Urinary bladder (tissue), 4 donors: ENCODE measurements at places on chromosomes 12 and 14. TPM values are rescaled to one million over a fixed set of nuclear protein-coding genes. Genes with fewer than 3 reads are reported as not detected.

Gene BTBD6
- 28.6 TPM for total RNA-seq

Gene EPYC
- total RNA-seq: 1.2 TPM

Gene ERP27
- 27.3 TPM for total RNA-seq

DNA sequence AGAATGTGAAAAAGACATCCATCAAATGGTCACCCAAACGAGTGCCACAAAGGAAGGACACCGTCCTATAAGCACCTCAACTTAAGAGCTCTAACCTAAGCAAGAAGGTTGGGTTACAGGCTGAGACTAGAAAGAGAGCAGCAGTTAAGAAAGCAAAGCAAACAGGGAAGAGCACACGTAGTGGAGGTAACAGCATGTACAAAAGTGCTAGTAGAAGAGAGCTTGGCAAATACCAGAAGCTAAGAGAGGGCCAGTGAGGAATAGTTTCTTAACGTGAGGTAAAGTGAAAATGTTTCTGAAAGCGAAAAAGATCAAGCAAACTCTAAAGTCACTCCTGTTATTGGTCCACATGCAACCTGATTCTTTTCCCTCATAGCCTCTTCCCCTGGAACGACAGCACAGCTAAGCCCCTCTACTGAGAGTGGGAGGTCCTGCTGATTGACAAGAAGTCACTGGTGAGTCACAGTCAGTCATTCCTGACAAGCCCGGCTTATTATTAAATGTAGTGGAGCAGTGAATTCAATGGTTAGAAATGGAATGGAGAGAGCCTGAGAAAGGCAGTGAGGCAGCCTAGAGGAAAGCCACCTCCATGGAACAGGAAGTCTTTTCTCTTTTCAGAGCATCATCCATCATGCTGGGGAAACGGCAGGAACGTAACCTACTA lies 204.4 kb downstream of the SLC25A21 start:
- DNase-seq: no peak

- DNase-seq: no peak
Measured at GRCh38 chr12:34597548-34598351, 575.5 kb downstream of the ALG10 start.

GRCh38 chr12:117807946-117808345 lies 160.8 kb downstream of the KSR2 start:
- no peak for DNase-seq

GRCh38 chr14:37643701-37644100 lies 48.3 kb downstream of the TTC6 start:
- no peak for DNase-seq

- DNase-seq: no peak
Measured at GRCh38 chr12:104935886-104936285, 22.2 kb downstream of the SLC41A2 start.

DNA sequence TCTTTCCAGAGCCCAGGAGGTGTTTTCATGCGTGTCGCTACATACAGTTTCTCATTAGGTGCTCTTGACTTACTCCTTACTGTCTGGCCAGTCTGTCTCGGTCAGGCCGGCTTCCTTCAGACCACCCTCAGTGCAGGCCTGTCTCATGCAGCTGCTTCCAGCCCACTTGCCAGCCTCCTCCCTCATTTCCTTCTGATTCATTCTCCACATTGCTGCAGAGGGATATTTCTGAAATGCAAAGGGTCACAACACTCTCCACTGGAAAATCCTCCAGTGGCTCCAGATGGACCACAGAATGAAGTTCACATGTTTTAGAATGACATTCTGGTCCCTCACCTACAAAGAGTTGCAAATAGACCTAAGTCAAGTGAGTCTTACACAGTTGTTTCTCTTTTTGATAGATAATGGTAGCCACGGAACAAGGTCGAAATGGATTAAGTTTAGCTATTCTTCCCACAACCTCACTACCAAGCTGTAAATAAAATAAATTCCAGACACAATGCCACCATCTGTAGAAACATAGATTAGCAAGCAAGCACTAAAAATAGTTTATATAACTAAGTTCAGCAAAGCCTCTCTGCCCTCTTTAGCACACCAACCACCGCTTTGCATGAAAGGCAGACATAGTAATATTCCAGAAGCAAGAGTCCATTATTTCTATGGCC lies 146.9 kb downstream of the ESR2 start:
- DNase-seq: no peak
